CD4-positive, alpha-beta T cell (primary cell): ENCODE measurements at places on chromosomes 11 and 22.

DNA sequence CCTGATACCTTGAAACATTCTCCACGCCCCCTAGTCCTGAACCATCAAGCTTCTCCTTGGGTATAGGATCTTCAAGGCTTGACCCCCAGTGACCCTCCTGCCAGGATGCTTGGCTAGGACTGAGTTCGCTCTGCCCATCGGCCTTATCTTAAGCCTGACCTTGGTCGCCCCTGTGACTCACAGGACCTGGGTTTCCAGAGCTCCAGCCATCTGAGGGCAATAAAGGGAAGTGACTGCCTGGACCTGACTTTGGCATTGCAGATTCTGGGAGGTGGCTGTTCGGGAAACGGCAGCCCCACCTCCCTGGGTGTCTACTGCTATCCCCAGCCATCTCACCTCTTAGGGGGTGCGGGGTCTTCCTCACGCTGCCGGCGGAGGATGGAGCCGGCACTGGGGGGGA, 15.4 kb downstream of the CARD10 start:
- no peaks in the 10 kb centered on the region for H3K36me3 ChIP-seq
- H3K27ac ChIP-seq, result no peak overlapping the region
- H3K4me3 ChIP-seq, result no peak overlapping the region
- no peaks in the 10 kb centered on the region for H3K27me3 ChIP-seq
- DNase-seq, result no peak

GRCh38 chr11:47136327-47136726, 40.4 kb downstream of the ARFGAP2 start:
- DNase-seq, result no peak
- no peaks in the 10 kb centered on the region for H3K27me3 ChIP-seq
- no peaks in the 10 kb centered on the region for H3K4me1 ChIP-seq
- no peak overlapping the region for H3K4me3 ChIP-seq
- H3K36me3 ChIP-seq, result peaks cover 9% of the 10 kb centered on the region
- no peak overlapping the region for H3K27ac ChIP-seq

GRCh38 chr11:23903044-23903704, 593.7 kb upstream of the LUZP2 start:
- H3K4me3 ChIP-seq, result no peak overlapping the region
- H3K27me3 ChIP-seq, result no peaks in the 10 kb centered on the region
- H3K36me3 ChIP-seq, result no peaks in the 10 kb centered on the region
- no peak for DNase-seq

DNA sequence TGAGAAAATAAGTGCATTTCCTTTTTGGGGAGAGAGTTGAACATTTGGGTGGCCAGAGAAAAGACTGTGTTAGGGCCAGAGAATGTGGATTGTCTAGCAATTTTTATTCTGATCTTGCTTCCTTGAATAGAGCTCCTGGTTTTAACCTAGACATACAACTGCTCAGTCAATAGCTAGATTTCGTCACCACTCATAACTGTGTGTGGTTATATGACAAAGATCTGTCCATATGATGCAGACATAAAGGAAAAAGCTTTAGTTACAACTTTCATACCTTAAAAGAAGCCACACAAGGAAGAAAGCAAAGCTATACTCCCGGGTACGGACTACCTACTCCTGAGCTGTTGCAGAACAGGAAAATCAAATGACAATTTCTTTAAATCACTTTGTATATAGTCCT, 37.2 kb downstream of the MS4A6A start:
- DNase-seq, result no peak
- no peaks in the 10 kb centered on the region for H3K4me1 ChIP-seq
- H3K36me3 ChIP-seq, result no peaks in the 10 kb centered on the region
- H3K27me3 ChIP-seq, result no peaks in the 10 kb centered on the region

DNA sequence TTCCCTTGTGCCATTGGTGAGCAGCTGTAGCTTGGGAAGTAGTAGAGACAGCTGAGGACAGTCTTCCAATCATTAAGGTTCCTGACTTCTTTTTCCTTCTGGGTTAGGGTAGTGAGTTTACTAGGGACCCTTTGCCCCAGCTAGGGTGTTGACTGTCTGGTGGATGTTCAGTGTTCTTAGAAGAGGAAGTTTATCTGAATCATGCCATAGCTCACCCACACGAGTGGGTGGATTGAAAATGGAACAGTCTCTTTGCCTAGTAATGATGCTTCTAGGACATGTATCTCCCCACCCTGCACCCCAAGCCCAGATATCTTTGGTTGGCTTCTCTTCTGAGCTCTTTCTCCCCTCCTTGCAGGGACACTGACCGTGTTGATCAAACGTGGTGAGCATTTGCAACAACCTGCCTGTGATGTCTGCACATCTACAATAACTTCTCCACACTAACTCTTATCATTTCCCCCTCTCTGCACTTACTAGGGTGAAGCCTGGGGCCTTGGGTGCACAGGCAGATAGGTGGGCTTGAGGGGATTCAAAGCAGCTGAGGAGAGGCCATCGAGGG, 57.1 kb upstream of the HORMAD2 start:
- DNase-seq, result no peak
- no peaks in the 10 kb centered on the region for H3K4me1 ChIP-seq
- H3K4me3 ChIP-seq, result no peak overlapping the region
- H3K27ac ChIP-seq, result no peak overlapping the region

DNA sequence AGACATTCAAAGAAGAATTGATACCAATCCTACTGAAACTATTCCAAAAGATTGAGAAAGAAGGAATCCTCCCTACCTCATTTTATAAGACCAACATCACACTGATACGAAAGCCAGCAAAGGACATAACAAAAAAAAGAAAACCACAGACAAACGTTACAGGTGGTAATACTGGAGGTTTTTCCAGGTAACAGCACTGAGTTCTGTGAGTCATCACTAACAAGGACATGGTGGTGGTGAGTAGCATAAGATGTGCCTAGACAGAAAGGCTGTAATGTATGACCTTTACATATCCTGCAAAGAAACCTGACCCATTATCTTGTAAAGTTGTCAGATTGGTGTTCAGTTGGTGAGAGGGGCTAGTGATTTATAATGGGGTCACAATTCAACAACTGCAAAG, 15.3 kb downstream of the OR9G1 start:
- no peak overlapping the region for H3K4me3 ChIP-seq
- H3K27ac ChIP-seq, result no peak overlapping the region
- H3K27me3 ChIP-seq, result no peaks in the 10 kb centered on the region
- no peaks in the 10 kb centered on the region for H3K36me3 ChIP-seq
- DNase-seq, result no peak
- H3K4me1 ChIP-seq, result no peaks in the 10 kb centered on the region

- no peak for DNase-seq
- no peak overlapping the region for H3K27ac ChIP-seq
- H3K36me3 ChIP-seq, result no peaks in the 10 kb centered on the region
- no peaks in the 10 kb centered on the region for H3K4me1 ChIP-seq
- no peaks in the 10 kb centered on the region for H3K27me3 ChIP-seq
These were observed 60.6 kb downstream of the RTL6 start for GRCh38 chr22:44437216-44438055.

GRCh38 chr11:114553642-114554041, 6.0 kb downstream of the NXPE1 start:
- no peaks in the 10 kb centered on the region for H3K36me3 ChIP-seq
- no peaks in the 10 kb centered on the region for H3K4me1 ChIP-seq
- DNase-seq, result no peak

DNA sequence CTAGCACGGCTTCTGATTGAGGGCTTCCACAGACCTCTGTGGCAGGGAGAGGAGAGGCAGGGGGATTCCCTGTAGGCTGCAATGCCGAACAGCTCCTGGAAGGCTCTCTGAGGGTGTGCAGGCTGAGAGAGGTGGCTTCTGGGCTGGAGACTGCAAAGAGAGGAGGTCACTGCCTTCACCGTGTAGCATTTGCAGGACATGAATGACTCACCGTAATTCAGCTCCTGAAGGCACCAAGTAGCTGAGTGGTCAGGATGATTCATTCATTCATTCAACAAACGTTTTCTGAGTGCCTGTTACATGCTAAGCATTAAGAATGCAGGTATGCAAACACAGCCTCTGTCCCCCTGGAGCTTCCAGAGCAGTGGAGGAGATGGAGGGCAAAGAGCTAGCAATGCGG, 18.0 kb upstream of the EIF3D start:
- no peak for DNase-seq
- H3K27ac ChIP-seq, result no peak overlapping the region
- H3K4me1 ChIP-seq, result peaks cover 7% of the 10 kb centered on the region

DNA sequence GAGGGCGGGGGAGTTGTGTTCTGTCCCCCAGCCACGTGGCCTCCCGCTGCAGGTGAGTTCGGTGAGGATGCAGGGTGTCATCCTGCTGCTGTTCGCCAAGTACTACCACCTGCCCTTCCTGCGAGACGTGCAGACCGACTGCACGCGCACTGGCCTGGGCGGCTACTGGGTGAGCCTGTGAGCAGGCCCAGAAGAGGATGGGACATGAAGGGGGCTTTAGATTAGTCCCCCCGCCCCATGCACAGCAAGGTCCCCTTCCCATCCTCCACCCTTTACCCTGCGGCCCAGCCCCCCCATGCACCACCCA, 4.1 kb downstream of the INPP5J start:
- peaks cover 7% of the 10 kb centered on the region for H3K27me3 ChIP-seq
- H3K36me3 ChIP-seq, result no peaks in the 10 kb centered on the region
- DNase-seq, result no peak
- H3K4me3 ChIP-seq, result no peak overlapping the region
- H3K27ac ChIP-seq, result no peak overlapping the region
- no peaks in the 10 kb centered on the region for H3K4me1 ChIP-seq
